Stimulated activated CD8-positive, alpha-beta memory T cell treated with anti-CD3 and anti-CD28 coated beads, Interleukin-4, amount 100 ng/mL, for 1 hour (primary cell): ENCODE measurements at places on chromosomes 4 and X.

DNA sequence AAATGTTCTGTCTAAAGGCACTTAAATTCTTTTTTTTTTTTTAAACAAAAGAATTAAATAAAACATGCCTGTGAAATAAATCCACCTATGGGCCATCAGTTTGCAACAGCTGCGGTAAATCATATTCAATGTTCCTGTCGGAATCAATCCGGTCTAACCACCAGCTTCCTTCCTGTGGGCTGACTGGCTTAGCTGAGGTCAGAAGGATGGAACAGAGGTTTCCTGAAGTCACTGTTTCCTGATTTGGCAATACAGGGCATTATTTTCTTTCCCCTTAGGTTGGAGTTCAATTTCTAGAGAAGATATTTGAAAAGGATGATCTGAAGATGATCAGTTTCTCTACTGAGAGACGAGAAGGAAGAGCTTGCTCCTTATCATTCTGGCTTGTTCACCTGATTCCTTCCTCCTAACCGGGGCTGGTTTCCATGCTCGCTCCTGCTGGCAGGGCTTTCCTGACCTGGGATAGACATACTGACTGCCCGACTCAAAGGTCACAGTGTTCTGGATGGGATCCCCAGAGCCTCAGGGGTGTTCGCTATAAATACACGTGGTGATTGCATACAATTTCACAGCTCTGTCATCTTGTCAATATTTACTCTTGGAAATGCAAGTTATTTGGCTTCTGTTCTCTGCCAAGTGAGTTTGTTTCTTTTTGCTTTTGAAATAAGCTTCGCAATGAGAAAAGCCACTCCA, 21.7 kb downstream of the PDLIM3 start:
- no peak for DNase-seq

- no peak for DNase-seq
Observed at GRCh38 chr4:19728773-19729172, 522.9 kb upstream of the SLIT2 start.

DNA sequence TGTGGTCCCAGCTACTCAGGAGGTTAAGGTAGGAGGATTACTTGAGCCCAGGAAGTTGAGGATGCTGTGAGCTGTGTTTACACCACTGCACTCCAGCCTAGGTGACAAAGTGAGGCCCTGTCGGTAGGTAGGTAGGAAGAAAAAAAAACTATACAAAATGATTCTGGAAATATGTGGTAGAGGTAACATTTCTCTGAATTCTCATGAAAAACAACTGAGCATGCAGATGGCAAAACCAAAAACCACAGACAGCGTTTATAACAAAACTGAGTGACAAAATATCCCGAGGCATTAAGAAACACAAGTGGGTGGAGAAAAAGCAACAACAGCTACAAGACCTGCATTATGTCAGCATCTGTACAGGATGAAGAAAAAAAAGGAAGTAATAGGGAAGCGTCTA, 211.7 kb downstream of the DLG3 start:
- DNase-seq, result no peak

DNA sequence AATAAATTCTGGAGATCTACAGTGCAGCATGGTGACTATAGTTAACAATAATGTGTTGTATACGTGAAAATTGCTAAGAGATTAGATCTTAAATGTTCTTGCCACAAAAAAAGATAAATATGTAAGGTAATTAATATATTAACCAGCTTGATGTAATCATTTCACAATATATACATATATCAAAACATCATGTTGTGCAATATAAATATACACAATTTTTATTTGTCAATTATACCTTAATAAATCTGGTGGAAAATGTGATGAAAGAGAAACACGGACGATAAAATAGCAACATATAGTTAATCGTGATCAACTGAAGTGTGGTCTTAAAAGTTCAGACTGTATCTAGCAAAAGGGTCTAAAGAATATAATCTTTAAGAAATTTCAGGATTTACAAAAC, 16.5 kb upstream of the NDNF start:
- no peak for DNase-seq

DNA sequence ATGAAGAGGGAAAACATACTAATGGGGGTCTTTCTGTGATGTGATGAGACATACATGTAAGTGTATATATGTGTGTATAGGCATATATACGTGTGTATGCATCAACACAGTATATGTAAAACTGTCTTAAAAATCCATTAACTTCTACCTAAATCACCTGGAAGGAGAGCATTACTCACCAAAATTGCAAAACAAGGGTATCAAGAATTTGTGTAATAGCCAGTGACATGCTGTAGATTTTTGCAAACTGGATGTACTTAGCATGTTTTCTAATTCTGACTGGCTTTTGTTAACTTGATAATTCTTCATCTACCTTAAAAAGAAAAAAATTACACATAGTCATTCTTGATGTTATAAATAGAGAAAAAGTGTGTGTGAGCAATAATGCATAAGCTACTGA, 104.7 kb downstream of the PRRG1 start:
- no peak for DNase-seq

DNA sequence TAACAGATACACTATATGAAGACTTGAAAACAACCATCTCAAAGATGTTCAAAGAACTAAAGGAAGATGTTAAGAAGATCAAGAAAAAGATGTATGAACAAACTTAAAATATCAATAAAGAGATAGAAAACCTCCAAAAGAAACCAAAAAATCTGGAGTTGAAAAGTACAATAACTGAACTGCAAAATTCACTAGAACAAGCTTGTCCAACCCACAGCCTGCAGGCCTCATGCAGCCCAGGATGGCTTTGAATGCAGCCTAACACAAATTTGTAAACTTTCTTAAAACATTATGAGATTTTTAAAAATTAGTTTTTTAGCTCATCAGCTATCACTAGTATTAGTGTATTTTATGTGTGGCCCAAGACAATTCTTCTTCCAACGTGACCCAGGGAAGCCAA, 77.0 kb upstream of the DCTD start:
- DNase-seq, result no peak

DNA sequence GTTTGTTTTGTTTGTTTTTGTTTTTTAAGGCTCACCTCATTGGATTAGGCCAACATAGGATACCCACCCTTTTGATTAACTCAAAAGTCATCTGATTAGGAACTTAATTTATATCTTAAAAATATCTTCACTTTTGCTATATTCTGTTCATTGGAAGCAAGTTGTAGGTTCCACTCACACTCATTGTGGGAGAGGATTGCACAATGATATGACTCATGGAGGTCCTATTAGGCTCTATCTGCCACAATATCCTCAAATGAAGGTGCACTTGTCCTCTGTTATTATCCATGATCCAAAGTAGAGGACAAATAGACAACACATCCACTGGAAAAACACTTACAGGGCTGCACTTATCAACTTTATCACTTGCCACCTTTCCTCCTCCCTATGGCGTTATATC, 60.5 kb upstream of the ADAMTS3 start:
- no peak for DNase-seq

DNA sequence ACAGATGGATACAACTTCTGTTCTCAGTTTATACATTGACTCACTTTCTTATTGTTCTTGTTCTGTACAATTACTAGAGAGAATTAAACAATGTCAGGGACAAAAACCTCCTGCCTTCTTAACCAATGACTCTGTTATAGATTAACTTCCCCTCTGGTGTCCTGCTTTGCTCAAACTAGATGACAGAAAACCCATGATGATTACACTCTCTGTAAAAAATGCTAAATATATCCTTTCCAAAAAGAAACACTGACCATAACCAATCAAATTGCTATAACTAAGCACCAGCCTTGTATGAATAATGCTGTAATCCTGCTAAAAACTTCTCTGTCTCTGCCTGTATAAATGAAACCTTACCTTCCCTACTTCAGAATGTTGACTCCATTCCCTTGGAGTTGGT, 29.8 kb upstream of the IL13RA2 start:
- no peak for DNase-seq

DNA sequence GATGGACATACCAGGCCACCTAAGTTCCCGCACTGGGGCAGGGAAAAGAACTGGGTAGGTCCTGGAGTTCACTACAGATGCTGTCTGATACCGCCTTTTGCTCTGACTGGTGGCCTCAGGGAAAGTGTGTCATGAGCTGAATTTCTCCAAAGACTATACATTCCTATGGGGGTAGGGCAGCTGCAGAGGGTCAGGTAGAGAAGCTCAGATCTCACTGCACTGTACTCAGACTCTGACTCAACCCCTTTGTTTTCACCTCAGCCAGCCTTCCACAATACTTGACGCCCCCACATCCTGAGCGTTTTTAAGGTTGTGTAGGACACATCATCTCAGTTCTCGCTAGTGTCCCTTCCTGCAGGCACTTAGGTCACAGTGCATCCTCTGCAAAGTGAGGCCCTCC, 7.8 kb downstream of the GATB start:
- no peak for DNase-seq

DNA sequence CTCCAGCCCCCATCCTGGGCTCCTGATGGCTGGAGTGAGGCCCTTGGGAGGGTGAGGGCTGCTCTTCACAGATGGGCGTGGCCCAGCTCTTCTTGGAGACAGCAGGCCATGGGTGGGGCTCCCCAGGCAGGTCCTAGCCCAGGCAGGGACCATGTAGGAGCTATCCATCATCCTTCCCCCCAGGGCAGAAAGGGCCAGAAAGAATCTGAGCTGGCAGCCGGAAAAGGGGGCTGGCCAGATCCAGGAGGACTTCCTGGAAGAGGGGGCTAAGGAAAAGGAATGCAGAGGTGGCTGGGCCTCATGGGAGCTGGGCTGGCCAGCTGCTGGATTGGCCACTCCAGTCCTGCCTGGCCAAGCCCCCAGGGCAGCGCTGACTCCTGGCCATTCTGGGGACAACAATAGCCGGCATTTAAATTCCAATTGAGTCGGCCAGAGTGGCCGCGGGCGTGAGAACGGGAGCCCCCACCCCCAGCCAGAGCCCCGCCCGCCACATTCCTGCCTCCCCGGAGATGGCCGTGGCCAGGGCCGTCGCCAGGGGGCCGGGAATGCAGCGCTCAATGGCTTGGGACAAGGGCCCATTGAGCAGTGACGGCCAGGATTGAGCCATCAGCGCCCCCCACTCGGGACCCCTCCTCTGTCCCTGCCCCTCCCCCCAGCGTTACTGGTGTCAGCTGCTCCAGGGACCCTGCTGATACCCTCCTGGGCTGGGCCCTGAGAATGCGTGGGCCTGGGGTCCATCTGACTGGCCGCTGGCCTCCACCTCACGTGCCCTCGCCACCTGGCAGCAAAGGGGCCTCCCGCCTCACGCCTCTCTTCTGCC, 15.1 kb upstream of the FGFR3 start:
- no peak for DNase-seq

- DNase-seq, result no peak
Observed at GRCh38 chr4:4836044-4836443, 23.4 kb upstream of the MSX1 start.

DNA sequence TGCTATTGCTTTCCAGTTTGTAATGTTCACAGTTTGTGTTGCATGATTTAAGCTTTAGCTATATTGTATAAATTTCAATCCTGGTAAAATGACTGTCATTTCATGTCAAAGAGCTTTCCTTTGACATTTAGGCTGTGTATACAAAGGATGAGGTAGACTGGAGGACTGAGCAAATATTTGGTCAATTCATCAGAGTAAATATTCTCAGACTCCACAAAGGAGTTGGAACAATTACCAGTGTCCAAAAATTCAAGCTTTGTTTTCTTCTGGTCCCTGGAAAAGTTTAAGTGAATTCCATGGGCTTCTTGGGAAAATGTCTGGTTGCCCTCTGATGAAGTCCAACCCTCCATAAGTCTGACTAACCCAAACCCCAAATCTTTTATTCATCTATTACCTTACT, 682.4 kb downstream of the DACH2 start:
- no peak for DNase-seq

DNA sequence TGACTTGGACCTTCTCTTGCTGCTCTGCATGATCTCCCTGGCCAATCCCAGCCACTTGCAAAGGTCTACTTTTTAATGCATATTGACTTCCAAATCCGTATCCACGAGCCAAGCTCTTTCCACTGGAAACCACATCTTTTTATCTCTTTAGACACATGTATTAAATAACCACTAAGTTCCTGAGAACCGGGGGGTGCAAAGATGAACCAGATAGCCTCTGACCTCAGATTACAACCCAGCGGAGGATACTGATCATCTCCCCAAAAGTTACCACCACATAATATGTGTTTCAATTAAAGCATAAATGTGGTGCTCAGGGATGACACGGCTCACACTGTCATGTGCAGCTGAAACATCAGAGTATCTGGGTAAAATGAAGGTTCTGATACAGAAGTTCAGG, 40.4 kb upstream of the FAM9B start:
- no peak for DNase-seq

GRCh38 chr4:34649716-34650115, 1594.6 kb downstream of the ARAP2 start:
- no peak for DNase-seq

GRCh38 chr4:54268151-54268550, 39.1 kb downstream of the PDGFRA start:
- DNase-seq, result no peak

GRCh38 chr4:173937631-173938270, 345.7 kb downstream of the FBXO8 start:
- no peak for DNase-seq

- DNase-seq, result no peak
Observed at GRCh38 chr4:81314196-81314896, 99.3 kb upstream of the PRKG2 start.

DNA sequence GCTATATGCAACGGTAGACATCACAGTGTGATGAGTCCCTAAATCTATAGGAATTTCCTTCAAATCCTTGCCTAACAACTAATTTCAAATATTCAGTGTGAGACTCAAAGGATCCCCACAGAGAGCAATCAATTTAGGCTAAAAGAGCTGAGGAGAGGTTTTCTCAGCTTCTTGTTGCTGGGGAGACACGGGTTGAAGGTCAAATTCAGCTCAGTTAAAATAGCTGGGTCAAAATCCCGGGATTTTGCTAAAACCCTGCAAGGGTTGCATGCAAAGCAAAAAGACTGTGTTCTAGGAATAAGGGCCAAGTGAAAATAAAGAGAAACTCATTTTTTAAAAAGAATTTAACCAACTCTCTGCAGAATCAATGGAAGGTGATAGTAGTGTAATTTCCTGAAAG, 1073.4 kb downstream of the NLGN4X start:
- DNase-seq, result no peak

GRCh38 chr4:6134612-6135220, 65.6 kb downstream of the JAKMIP1 start:
- DNase-seq, result peak; percentile 2

- no peak for DNase-seq
Observed at GRCh38 chr4:188960411-188961093, 821.3 kb downstream of the TRIML1 start.

DNA sequence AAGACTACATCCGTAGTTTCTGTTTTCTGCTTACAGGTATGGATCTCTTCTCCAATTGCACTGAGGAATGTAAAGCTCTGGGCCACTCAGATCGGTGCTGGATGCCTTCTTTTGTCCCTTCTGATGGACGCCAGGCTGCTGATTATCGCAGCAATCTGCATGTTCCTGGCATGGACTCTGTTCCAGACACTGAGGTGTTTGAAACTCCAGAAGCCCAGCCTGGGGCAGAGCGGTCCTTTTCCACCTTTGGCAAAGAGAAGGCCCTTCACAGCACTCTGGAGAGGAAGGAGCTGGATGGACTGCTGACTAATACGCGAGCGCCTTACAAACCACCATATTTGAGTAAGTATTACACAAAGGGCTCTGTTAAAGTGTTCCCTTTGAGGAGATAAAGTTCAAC, 13.8 kb downstream of the PCDH10 start:
- DNase-seq, result no peak
